Activated CD8-positive, alpha-beta memory T cell treated with anti-CD3 and anti-CD28 coated beads for 1 hour (primary cell): ENCODE measurements at places on chromosomes 11 and 22.

DNA sequence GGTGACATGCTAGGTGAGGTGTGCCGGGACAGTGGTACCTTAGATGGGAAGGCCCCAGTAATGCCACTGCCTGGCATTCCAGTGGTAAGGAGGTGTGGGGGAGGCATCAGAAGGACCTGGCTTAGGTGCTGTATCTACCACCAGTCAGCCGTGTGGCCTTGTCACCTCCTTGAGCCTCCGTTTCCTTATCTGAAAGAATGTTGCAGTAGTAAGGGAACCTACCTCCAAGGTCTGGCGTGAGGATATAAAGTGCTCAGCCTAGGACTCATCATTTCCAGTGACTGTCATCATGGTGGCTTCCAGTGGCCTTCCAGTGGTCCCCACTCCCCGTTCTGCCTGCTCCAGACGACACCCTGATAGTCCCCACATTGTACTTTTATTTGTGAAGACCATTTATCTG, 6.8 kb upstream of the DUSP18 start:
- no peak for DNase-seq

DNA sequence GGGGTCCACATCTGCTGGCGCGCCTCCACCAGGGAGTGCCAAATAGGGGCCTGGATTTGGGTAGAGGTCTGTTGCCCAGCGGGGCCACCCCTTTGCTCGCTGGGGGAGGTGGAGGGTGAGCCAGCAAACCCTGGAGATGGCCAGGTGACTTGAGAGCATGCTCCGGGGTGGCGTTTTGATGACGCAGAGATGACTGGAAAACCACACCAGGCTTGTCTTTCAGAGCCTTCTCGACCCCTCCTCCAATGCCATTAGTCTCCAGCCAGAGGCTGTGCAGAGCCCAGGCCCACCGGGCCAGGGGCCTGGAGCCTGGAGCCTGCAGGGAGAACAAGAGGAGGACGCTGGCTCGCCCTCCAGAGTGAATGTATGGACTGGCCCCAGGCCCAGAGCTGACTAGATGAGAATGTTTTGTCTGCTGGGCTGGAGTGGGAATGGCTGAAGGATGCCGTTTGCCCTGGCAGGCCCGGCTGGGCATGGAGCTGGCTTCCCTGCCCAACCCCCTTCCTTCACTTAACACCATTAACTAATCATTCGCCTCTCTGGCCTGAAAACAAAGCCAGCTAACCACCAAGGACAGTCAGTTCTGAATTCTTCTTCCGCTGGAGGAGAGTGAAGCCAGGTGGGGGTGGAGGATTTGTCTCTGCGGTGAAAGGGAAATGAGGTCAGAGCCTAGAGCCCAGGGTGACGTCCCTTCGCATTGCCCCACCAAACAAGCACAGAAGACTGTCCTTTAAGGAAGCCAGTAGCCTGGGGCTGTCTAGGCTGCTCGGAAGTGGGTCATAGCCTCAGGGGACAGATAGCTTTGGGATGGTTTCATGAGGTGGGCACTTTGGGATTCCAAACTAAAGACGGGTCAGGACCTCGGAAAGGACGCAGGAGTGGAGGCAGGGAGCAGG, 1.6 kb upstream of the MCAM start:
- no peak for DNase-seq

DNA sequence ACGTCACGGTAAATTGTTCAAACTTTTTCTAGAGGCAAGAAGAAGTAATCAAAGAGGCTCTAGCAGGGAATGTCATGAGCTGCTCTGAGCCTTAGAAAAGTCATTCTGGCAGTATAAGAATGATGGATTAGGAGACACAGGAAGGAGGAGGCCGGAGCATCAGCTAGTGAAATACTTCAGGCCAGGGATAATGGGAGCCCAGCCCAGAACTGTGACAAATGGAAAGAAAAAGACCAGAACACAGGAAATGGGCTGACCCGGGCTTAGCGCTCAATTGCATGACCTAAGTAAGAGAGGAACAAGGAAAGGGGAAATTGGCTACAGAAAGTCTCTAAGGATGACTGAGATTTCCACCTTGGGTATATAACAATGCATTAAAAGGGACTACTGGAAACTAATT, 108.6 kb downstream of the LARGE1 start:
- DNase-seq = no peak

DNA sequence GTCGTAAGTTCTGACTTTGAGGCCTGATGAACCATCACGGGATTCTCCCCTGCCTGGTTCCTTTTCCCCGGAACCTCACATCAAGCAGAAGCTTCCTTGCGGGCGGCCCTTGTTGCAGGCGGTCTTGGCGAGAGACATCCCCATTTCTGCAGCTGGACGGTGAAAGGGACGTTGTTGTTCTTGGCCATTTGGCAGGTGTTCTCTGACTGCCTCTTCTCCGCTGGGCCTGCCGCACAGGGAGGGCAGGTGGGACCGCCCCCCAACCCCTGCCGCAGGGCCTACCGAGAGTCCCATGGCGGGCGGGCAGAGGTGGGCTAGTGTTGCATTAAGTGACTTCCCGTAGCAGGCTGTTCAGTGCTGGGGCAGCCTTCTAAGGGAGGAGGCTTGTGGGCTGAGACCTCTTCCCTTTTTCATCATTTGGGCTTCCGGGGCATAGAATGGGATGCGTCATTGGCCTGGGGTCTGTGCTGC, 26.9 kb upstream of the GRAMD4 start:
- DNase-seq = no peak

GRCh38 chr22:47392054-47392347, 629.6 kb downstream of the TBC1D22A start:
- no peak for DNase-seq
